ENCODE measurements at places on chromosomes 13 and 19.

DNA sequence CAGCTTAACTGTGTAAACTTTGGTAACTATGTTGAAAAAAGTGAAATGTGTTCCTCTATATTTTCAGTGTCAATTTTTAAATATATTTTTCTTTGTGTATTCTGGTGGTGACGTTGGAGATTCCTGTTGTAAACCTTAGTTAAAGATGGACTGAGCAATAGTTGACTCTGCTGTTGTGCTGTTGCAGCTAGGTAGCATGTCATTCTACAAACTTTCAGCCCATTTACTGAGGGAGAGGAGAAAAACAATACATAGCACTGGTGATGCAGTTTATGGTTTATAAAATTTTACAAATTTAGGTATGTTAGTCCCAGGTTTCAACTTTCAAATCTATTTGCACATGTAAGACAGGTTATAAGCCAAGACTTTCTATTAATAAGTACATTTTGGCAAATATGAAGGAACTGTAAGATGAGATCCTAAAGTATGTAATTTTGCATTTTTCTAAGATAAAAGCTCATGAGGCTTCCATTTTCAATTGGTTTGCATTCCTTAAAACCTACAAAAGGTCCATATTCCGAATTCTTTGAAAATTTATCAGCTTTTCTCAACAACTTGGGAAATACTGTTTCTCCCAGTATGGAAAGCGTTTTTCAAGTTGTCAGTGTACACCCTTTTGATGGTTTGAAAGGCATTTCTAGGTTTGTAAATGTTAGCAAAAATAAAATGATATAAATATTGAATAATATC lies 1.5 kb downstream of the NDFIP2 start:
- no peak for DNase-seq

GRCh38 chr13:105908586-105908985 lies 626.9 kb downstream of the EFNB2 start:
- DNase-seq = peak; percentile 95

DNA sequence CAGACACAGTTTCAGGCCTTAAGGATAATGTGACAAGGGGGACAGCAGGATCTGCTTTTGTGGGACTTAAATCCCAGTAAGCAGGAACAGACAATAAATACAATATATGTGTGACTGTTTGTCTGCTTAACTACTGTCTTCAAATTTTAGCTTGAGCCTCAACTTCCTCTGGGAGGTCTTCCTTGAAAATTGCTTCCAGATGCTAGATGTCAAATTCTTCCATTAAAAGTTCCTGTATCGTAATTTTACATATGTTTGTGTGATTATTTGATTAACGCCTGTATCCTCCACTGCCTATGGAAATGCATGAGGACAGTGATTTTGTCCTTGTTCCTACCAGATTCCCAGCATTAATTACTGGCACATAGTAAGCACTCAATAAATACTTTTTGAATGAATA lies 385.5 kb downstream of the NDFIP2 start:
- DNase-seq = no peak

GRCh38 chr19:27652281-27652680 lies 1560.7 kb downstream of the UQCRFS1 start:
- no peak for DNase-seq

GRCh38 chr13:49220036-49220855 lies at the start of gene MLNR:
Gene MLNR, plus strand, starts transcription at chr13:49220338. Its CDS starts 0 bp downstream, at chr13:49220338.
- peak; percentile 19 for DNase-seq

DNA sequence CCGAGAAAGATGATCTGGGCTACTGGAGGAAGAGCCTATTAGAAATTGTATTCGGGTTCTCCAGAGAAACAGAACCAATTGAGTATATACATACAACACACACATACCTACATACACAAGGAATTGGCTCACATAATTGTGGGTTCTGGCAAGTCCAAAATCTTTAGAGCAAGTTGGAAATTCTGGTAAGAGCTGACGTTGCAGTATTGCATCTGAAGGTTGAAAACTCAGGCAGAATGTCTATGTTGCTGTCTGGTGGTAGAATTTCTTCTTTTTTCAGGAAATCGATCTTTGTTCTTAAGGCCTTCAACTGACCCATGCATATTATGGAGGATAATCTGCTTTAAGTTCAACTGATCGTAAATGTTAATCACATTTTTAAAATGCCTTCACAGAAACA lies 15.5 kb upstream of the OLFM4 start:
- no peak for DNase-seq

Data from RPMI7951 (cell line).